ENCODE measurements at places on chromosomes 6 and 20.
A peak's percentile ranks its signal among the peaks of the same experiment; 100 is the strongest.

DNA sequence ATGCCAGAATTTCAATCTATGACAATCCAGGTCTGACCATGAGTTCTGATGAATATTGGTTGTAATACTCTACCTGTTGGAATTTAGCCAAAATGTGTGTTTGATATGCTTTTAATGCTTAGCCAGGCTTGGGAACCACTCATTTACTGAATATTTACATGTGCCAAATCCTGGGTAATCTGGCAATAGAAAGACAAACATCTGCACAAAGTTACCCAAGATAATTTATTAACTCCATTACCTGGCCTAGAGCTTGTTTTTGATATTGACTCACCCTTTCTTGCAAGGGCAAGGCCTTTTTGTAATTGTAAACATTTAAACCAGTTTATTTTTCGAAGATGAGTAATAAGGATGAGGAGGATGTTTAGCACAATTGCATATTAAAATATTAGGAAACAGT is 13.5 kb upstream of the CD2AP start:
- DNase-seq: no peak

DNA sequence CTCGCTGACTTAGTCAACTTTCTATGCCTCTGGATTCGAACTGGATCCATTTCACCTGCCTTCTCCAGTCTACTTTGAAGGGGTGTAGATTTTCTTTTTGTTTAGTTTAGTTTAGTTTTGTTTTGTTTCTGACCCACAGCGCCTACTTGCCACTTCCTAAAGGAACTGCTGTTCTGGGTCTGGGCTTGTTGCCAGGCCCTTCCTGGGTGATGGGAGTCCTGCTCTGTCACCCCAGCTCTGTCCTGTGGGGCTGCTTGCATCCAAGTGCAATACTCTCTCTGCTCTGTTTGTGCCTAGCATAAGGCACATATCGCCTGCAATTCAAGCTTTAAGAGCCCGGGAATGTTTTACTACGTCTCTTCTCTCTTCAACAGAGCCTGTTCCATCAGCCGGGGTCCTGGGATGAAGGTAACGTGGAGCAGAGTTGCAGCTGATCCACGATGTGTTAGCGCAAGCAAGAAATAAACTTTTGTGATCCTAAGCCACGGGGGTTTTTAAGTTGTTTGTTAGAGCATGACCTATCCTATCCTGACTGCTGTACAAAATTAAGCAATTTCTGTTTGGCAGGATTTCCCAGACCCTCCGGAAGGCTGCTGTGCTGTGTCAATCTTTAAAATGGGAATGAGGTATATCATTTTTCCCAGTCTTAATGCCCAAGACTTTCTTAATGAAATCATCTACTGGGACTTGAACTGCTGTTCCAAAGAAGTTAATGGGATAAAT is 30.9 kb upstream of the TAGAP start:
- DNase-seq: peak; percentile 14

GRCh38 chr20:17611290-17611539 is 41.3 kb downstream of the DSTN start:
- DNase-seq: no peak

- DNase-seq: no peak
Observed at GRCh38 chr20:50038574-50038991, 55.8 kb downstream of the SNAI1 start.

GRCh38 chr20:32231847-32232246 is 24.2 kb downstream of the POFUT1 start:
- DNase-seq: no peak

DNA sequence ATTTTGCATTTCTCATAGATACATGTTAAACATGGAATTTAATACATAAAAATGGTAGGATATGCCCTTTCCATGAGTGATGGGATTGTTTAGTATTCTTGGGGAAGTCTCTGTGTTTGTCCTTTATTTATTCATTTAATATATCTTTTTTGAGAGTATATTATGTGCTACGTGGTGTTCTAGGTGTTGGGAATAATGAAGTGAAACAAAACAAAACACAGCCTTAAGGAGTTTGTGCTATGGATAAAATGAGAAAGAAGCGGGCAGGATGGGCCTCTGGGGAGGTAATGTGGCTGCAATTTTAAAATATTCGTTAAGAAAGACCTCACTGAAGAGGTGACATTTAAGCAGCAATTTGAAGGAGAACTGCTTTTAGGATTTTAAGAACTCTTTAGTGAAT is 851.5 kb downstream of the MAFB start:
- DNase-seq: no peak

DNA sequence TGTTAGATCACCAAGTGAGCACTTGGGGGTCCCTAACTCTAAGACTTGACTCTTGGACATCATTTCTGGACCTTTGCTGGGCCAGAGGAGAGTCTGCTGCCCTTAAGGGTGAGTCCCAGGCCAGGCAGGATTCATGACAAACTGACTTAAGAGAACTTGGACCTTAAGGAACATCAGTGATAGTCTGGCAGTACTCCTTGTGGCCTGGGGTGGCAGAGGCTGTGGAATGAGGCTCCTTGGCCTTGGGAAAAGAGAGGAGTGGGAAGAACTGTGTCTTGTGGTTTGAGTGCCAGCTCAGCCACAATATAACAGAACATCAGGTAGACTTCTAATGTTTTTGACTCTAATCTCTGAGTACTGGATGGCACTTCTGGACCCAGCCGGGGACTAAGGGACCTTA is 478.7 kb downstream of the MEI4 start:
- no peak for DNase-seq

DNA sequence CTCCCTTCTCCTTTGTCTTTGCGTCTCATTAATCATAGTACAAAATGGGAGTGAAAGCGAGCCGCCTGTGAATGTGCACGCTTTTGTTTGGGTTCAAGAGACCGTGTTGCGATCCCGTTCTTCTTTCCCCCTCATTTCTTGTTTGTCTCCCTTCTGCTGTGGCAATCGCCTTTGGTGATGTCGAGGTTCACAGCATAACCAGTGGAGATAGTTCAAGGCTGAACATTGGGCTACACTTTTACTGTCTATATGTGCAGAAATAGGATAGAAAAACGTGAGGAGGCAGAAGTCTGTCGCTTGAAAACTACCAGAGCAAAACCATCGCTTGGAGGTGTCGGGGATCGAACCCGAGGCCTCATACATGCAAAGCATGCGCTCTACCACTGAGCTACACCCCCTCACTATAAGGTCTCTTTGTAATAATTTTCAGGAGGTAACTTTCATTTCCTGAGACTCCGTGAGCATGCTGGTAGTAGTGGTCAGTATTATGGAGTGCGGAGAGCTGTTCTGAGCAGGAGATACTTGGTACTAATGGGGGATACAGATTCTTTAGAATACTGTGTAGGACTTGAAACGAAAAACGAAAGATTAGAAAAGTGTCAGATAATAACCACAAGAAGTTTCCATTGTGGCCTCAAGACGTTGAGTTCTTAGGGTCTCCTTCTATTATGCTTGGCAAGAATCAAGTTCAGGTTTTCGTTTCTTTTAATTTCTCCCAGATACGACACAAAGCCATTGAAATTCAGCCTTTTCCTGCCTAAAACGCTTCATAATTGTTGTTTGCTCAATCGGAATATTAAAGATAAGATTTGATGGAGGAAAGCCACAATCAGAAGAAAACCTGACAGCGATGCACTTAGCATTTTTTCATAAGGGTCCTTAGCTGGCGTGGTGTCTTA is 106.6 kb downstream of the TRIM27 start:
- no peak for DNase-seq

DNA sequence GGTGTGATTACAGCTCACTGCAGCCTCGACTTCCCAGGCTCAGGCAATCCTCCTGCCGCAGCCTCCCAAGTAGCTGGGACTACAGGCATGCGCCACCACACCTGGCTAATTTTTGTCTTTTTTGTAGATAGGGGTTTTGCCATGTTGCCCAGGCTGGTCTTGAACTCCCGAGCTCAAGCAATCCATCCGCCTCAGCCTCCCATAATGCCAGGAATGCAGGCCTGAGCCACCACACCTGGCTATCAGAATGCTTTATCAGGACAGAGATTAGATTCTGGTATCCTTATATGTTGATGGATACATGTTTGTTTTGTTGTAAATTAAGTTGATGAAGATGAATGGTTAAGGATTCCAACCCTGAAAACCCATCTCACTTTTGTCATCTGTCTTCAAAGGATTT is 24.2 kb downstream of the LHFPL5 start:
- no peak for DNase-seq

- no peak for DNase-seq
Observed at GRCh38 chr6:141552463-141552862, 580.3 kb upstream of the GJE1 start.

DNA sequence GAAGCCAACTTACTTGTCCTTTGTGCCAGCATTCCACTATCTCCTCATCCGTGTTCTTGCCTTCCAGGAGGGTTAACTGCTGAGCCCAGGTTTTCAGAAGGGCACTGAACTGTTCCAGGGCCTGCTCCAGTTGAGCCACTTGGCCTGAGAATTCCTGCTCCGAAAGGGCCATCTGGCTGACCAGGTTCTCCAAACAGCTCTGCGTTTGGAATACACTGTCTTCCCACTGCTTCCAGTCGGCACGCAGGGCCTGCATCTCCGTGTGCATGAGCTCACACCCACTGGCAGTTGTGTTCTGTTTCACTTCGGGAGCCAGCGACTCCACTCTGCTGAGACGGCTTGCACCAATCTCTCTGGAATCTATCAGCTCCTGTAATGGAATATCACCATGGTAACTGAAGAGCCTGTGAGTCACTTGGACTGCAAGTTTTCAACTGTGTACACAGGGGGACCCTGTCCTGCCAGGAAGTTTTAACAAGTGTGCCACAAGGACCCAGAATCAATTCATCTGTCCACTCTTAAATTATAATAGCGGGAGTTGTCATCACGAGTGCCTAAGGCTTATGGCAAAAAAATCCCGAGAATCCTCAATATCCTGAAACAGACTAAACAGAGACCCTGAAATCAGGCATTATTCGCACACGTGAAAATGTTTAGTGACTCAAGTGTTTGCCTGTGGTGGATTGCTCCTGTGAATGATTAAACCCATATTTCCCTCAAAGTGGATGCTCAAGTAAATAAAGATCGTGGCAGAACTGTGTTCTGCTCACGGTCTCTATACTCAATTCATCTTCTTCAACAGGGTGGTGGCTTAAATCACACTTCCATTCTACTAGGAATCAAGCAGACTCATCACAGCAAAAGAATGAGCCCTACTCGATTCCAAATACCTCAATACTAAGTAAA is 255.9 kb downstream of the SYNE1 start:
- peak; percentile 66 for DNase-seq

GRCh38 chr20:19961293-19961692 is 55.9 kb upstream of the NAA20 start:
- DNase-seq: no peak

GRCh38 chr6:143408151-143408786 is 42.2 kb downstream of the ADAT2 start:
- DNase-seq: no peak

GRCh38 chr20:38172408-38172807 is 7.3 kb upstream of the TGM2 start:
- no peak for DNase-seq

- no peak for DNase-seq
Observed at GRCh38 chr6:133895573-133896343, 6.8 kb downstream of the TCF21 start.

- no peak for DNase-seq
Observed at GRCh38 chr6:359261-360035, 32.1 kb upstream of the IRF4 start.

- DNase-seq: no peak
Observed at GRCh38 chr6:27505209-27506027, 32.5 kb upstream of the ZNF184 start.

GRCh38 chr6:136775548-136775947 is 16.7 kb downstream of the MAP3K5 start:
- DNase-seq: no peak

GRCh38 chr20:61755971-61756845 is 309.5 kb downstream of the TAF4 start:
- DNase-seq: no peak

- DNase-seq: no peak
Observed at GRCh38 chr6:149031201-149031858, 284.5 kb downstream of the UST start.

DNA sequence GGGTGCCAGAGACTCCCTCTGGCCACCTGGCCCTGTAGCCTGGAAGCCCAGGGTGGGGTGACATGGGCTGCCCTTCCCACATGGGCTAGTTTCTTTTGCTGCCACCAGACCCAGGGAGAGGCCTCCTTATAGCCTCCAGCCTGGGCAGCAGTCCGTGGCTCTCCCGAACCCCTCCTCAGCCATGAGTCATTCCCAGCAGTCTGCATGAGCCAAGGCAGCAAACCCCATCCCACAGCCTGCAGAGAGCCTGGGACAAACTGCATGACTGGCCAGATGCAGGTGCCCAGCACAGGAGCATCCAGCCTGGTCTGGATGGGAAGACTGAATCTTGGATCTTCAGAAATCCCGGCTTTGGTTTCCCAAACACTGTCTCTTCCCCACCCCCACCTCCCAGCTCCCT is 75.7 kb downstream of the MRPL14 start:
- no peak for DNase-seq

DNA sequence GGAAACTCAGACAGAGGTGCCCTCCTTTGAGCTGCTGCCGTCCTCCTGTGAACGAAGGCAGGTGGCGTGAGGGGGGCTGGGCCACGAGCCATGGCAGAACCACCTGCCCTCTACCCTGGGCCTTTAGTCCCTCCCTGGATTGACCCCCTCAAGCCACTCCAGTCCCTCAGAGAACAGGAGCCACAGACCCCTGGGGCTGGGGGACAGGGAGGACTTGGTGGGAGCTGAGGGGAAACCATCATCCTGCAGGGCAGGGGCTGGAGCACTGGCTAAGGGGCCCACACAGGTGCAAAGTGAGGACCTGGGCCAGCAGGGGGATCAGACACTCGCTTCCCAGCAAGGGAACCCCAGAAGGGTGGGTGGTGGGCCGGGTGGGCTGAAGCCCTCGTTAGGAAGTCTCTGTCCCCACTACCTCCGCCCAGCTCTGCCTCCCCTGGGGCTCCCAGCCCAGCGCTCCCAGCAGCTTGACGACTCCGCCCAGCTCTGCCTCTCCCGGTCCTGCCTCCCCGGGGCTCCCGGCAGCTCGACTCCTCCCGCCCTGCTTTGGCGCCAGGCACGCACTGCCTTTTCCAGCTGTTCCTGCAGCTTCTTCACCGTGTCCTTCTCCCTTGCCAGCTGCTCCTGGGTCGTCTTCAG is 44.4 kb downstream of the DSTN start:
- no peak for DNase-seq

DNA sequence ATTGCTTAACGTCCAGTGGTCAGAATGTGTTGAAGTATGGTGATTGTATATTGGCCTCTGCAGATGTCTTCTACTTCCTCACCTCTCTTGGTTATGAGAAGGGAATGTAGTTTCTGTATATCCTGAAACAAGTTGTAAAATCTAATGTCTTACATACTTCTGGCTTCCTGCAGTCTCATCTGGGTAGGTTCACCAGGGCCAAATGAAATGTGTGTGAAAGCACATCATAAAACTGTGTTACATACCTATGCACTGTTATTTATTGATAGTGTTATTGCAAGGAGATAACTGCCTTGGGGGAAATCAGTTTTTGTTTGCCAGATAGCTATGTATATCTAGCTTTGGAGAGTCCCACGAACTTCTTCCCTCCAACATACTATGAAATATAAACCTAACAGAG is 35.7 kb upstream of the PLCG1 start:
- DNase-seq: no peak

GRCh38 chr6:145629478-145629877 is 105.8 kb downstream of the EPM2A start:
- DNase-seq: no peak

Data from substantia nigra (tissue), 51 donors.